ENCODE measurements at places on chromosomes 11 and 22.
A peak's percentile ranks its signal among the peaks of the same experiment; 100 is the strongest.

GRCh38 chr11:72998676-72999075, 143.4 kb downstream of the FCHSD2 start:
- no peak for DNase-seq

GRCh38 chr11:34537636-34538035, 24.0 kb upstream of the ELF5 start:
- DNase-seq: no peak

GRCh38 chr11:118260353-118260752, 3.7 kb downstream of the MPZL2 start:
- no peak for DNase-seq

GRCh38 chr11:110526323-110526722, 96.6 kb downstream of the FDX1 start:
- DNase-seq: no peak

DNA sequence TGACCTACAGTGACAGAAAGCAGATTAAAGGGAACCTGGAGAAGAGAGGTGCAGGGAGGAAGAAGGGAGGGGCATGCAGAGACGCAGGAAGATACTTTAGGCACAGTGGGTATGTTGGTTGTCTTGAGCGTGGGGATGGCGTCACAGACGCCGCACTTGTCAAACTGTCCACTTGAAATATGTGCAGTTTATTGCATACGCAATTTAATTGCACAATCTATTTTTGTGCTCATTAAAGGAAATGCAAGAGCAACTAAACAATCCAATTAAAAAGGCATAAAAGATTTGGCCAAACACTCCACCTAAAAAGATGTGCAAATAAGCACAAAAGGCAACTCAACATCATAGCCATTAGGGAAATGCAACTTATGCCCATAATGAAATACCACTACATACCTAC, 16.8 kb downstream of the GNB1L start:
- DNase-seq: no peak

- no peak for DNase-seq
Observed at GRCh38 chr22:27397954-27398342, 403.6 kb downstream of the MN1 start.

- DNase-seq: peak; percentile 86
Observed at GRCh38 chr11:70637949-70638583, 239.7 kb downstream of the CTTN start.

DNA sequence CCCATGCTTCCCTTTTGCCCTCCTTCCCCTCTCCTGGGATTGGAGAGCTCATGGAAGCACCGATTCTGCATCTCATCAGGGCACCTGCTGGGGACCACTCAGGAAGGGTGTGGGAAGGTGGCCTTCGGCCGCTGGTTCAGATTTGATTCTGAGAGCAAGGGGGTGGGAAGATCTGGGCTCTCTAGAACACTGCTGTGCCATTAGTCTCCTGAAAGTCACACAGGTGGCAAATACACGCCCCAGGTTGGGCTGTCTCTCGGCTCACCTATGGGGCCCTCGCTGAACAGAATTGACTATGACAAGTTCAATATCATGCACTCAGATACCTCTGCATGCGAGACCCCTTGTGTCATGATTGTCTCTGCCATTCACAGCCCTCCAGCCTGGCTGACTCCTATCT, 12.8 kb upstream of the APOBEC3A start:
- DNase-seq: no peak

DNA sequence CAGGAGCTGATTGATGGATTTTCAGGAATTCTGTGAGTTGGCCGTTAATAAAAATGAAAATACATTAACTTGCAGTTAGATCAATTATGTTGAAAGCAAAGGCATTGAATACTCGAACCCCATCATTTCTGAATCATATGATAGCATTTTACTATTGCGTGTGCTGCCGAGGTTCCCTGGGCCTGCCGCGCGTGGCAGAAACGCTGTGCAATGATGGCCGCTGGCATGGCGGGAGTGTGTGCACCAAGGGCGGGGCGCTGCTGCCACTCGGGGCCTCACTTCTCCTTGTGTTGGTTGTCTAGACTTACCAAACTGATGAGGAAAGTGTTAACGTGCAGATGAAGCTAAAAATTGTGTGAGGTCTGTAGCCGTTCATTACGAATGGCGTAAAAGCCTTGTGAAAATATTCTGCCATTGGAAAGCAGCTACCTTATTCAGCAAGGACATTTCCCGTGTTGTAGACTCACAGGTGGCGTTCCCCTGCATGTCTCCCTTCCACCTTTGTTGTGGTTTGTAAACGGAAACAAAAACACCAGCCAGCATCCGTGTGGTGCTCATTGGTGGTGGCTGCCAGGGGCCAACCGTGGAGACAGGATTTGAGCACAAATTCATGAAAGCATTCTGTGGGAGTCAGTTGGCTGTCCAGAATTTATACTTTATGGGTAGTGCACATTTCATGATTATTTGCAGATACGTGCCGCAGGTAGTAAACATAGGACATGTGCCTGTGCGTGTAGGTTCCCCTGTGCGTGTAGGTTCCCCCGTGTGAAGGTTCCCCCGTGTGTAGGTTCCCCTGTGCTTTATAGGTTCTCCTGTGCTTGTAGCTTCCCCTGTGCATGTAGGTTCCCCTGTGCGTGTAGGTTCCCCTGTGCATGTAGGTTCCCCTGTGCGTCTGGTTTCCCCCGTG, 5.9 kb upstream of the GRAMD4 start:
- DNase-seq: no peak

DNA sequence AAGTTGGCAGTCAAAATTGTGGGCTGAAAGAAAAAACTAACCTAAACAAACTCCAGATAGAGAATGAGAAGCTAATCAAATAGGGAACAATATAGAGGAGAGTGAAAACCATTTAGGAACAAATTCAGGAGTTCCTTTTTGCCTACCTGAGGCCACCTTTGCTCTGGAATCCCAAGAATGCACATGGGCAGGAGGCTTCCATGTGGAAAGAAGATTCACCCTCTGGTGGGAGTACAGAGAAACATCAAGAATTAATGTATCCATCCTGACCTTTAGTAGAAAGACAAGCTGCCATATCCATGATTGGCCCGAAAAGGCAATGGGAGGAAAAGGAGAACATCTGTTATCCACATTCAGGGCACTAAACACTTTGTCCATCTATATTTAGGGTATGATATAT, 35.0 kb upstream of the MRGPRX1 start:
- no peak for DNase-seq

GRCh38 chr11:119788096-119788883, 59.3 kb upstream of the NECTIN1 start:
- no peak for DNase-seq

DNA sequence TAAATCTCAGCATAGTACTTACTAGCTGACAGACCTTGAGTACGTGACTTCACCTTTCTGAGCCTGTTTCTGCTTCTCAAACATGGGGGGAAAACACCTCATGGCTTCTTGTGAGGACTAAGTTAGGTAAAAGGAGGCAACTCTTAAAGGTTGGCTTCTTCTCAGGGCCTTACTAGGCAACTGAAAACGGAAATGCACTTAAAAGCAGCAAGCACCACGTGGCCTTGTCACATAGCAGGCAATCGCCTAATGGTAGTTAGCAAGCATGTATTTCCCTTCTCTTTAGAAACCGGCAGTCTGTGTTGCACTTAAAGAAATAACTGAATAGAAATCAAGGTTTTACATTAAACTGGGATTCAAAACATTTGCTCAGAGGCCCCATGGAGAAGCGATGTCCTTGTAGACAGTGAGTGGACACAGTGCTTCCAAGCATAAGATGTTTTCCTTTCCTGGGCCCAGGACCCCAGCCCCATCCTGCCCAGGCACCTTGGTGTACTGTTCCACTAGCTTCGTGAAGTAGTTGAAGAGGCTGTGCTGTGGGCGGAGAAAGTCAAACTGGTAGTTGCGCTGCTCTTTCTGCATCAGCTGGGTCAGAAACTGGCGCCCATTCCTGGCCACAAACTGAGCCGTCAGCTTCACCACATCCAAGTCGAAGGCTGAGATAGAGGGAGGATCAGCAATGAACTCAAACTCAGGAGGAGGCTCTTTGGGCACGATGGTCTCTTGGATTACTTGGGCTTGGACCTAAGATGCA, 12.1 kb downstream of the SF3A1 start:
- DNase-seq: no peak

- DNase-seq: no peak
Observed at GRCh38 chr22:30286813-30287647, 2.3 kb downstream of the CASTOR1 start.

DNA sequence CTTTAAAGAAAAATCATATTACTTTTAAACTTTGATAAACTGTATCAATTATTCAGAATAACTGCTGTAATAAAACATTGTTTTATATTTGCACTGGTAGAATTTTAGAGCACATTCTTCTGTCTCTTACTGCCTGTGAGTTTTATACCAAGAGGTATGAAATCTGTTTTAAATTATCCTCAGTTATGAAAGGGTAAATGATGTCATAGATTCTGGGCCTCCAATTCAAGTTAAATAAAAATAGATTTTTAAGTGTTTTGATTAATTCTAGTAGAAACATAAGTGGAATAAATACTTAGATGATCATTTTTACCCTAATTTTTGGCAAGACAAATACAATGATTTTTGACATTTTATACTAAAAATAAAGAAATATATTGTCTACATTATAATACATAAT, 93.0 kb downstream of the GUCY1A2 start:
- DNase-seq: no peak

- DNase-seq: no peak
Observed at GRCh38 chr11:8019314-8020243, 32.4 kb downstream of the EIF3F start.

DNA sequence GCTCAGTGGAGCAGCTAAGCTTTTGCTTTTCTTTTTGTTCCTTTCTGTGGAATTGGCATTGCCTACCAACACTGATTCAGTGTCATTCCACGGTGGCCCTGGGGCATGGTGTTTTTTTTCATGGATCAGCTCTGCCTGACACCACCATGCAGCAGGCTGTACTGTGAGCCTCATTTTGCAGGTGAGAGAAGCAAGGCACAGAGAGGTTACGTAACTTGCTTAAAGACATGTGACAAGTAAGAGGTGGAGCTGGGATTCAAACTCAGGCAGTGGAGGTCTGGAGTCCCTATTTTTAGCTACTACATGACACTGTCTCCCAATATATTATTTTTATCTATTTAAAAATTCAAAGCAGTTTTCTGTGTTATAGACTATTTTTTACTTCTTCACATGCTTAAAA, 44.4 kb downstream of the APOL3 start:
- DNase-seq: no peak

GRCh38 chr22:46162771-46163556, 12.6 kb downstream of the PPARA start:
- DNase-seq: no peak

- no peak for DNase-seq
Observed at GRCh38 chr11:27612932-27613880, 87.0 kb downstream of the BDNF start.

- no peak for DNase-seq
Observed at GRCh38 chr11:125624756-125625213, at the start of gene CHEK1. Gene CHEK1, plus strand, starts transcription at chr11:125625163. Its CDS starts 1,606 bp downstream, at chr11:125626769.

DNA sequence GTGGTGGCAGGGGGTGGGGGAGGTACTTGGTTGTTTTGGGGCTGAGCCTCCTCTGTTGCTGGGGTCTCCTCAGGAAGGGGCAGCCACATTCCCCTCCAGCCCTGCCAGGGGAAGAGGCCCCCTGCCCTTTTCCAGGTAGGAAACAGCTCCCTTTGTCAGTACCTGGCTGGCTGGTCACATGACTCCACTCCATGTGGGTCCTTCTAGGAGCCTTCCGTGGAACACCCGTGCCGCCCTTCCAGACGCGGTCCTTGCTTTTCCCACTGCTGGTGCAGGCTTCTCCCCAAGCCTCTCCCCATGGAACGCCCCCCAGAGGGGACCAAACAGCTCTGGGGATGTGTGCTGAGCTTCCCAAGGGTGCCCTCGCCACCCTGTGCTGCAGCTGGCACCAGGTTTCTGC, 19.9 kb downstream of the IFT27 start:
- DNase-seq: no peak

- no peak for DNase-seq
Observed at GRCh38 chr11:91761406-91762025, 463.1 kb upstream of the FAT3 start.

DNA sequence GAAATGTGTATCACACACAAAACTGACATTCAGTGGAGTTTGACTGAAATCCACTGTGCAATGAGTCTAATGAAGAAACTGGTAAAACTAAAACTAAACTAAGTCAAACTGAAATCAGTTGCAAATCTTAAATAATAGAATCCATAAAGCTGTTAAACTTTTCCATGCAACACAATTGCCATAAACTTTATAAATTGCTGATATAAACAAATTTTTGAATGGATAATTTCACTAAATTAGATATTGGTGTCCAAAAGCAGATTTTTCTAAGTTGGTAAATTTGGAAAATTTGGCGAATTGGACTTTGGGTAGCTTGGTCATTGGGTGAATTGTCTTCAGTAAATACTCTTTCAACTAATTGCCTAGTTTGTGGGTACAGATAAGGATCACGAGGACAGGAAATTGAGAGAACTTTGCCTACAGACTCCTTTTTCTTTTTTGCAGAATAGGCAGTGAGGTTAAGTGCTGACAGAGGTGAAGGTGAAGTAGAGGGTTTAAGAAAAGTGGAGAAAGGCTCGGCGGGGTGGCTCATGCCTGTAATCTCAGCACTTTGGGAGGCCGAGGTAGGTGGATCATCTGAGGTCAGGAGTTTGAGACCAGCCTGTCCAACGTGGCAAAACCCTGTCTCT, 12.8 kb downstream of the MRPL17 start:
- DNase-seq: no peak

GRCh38 chr11:25180187-25180586, 683.3 kb downstream of the LUZP2 start:
- no peak for DNase-seq

GRCh38 chr11:1928470-1928890, 9.0 kb downstream of the TNNT3 start:
- DNase-seq: no peak

DNA sequence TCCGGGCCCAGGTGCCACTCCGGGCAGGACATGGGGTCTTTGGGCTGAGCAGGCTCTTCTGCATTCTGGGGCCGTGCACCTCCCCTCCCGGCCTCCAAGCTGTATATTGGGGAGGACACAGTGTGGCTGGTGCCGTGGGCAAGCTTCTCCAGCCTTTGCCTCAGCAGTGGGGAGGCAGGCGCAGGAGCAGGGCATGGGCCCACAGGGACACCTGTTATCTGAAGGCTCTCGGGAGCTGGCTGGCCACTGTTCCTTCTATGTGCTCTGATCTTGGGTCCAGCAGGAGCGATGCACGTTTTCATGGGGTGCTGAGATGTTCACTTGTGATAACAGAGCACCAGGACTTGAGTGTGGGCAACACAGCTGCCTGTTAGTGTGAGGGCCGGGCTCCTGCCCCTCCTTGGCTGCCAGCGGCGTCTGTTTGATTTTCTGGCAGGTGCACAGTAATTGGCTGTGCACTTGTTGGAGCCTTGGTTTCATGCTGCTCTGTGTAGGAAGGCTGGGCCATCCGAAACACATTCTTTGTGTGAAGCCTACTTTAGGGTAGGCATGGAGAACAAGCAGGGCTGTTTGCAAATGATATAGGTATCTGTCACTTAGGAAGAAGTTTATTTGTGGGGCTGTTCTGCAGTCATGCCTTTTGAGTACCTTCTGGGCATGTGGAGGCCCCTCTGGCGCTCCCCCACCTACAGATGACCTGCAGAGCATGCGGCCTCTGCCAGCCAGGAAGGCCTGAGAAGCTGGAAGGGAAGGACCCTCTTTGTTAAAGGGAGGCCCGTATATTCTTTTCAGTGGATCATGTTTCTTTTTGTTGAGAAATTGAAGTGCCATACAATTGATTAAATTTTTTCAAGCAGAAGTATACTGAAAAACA, 201.5 kb downstream of the TBC1D22A start:
- DNase-seq: no peak

- DNase-seq: no peak
Observed at GRCh38 chr11:118321386-118322082, 17.0 kb downstream of the CD3E start.

Measured in globus pallidus (tissue), 1 donor.